ENCODE measurements at places on chromosomes 4 and X. TPM values are rescaled to one million over a fixed set of nuclear protein-coding genes. Genes with fewer than 3 reads are reported as not detected.

Gene CLDN22
- not detected for total RNA-seq

Gene SPANXC
- not detected for total RNA-seq

Gene PAGE4
- total RNA-seq = not detected

Gene TRIM61
- not detected for total RNA-seq

Gene EMCN
- total RNA-seq = 3.3 TPM

Gene RRH
- total RNA-seq = not detected

Gene C4orf36
- 0.51 TPM for total RNA-seq

Gene GRIA3
- not detected for total RNA-seq

Gene STBD1
- total RNA-seq = 2.4 TPM

Gene LAGE3
- 19.6 TPM for total RNA-seq

Gene CXorf66
- total RNA-seq = not detected

Gene NAP1L3
- 14.3 TPM for total RNA-seq

Gene PCDH10
- total RNA-seq = 11.0 TPM

Gene FANCB
- total RNA-seq = 2.9 TPM

Gene MAGEE2
- not detected for total RNA-seq

Gene CXCL3
- 2.1 TPM for total RNA-seq

Gene ERVMER34-1
- 0.26 TPM for total RNA-seq

Gene CYBB
- total RNA-seq = not detected

Gene AWAT2
- not detected for total RNA-seq

Gene HMX1
- total RNA-seq = 3.5 TPM

Gene ENOX2
- total RNA-seq = 13.9 TPM

Gene TBC1D25
- 16.4 TPM for total RNA-seq

Gene AR
- 10.2 TPM for total RNA-seq

Gene HSFX3
- not detected for total RNA-seq

Gene TRIM75
- not detected for total RNA-seq

Gene GAB3
- total RNA-seq = 1.1 TPM

Gene GUCY1A1
- 11.5 TPM for total RNA-seq

Gene IRS4
- total RNA-seq = 0.10 TPM

Gene MYOZ2
- total RNA-seq = not detected

Gene TENM3
- 78.3 TPM for total RNA-seq

Gene FAM47C
- total RNA-seq = not detected

Gene FAM149A
- total RNA-seq = 2.0 TPM

Gene CETN2
- total RNA-seq = 32.0 TPM

Gene RHOXF2B
- total RNA-seq = not detected

Gene TKTL2
- total RNA-seq = not detected

Gene CCDC110
- 0.76 TPM for total RNA-seq

Gene PAGE2B
- not detected for total RNA-seq

All from osteocyte (in vitro differentiated cells).